ENCODE measurements at places on chromosomes 12 and 14. TPM values are rescaled to one million over a fixed set of nuclear protein-coding genes. Genes with fewer than 3 reads are reported as not detected.

The KLHL33 gene
- total RNA-seq = 0.59 TPM

- no peak for DNase-seq
Observed at GRCh38 chr14:75310295-75311111, 31.9 kb downstream of the FOS start.

GRCh38 chr14:65252482-65253255, 150.4 kb upstream of the MAX start:
- no peak for DNase-seq

DNA sequence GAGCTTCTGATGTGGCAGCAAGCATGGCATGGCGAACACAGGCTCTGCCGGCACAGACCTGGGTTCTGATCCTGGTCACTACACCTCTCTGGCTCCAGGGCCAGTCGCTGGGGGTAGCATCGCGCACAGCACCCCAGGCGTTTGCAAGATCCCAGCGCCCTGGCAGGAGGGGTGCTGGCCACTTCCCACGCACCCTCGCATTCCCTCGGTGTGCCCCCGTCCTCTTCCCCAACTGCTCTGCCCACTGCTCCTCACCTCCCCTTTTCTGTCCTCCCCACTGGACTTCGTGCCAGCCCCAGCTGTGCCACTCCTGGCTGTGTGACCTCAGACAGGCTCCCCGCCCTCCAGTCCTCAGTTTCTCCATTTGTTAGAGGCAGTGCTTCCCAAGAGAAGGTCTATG, 2.8 kb downstream of the CDK2AP1 start:
- no peak for DNase-seq

The ALX1 gene
- not detected for total RNA-seq

GRCh38 chr12:95054206-95054605, 19.2 kb downstream of the NR2C1 start:
- DNase-seq = no peak

The EGLN3 gene
- total RNA-seq = 4.3 TPM

DNA sequence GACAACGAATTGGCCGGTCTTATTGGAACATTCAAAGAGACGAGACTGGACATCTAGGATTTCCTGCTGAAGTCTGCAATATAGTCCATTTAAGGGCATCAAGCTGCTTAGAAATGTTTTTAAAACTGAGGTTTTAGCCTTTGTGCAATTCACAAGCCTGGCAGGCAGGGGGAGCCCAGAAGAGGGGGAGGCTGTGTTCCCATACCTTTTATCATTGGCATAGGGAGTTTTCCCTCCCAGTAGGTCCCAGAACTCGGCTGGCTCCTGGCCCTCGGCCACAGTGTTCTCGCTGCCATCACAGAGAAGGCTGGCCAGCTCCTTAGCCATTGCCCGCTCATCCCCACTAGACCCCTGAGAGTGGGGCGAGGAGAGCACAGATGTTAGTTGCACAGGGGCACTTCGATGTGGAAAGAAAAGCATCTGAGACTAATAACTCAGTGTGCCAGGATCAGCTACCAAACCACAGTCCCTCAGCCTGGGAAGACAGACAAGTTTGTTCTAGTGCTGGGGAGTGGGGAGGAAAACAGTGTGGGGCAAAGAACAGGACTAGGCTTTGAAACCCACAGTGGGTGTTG, 15.1 kb downstream of the AVIL start:
- peak; percentile 49 for DNase-seq

- no peak for DNase-seq
Observed at GRCh38 chr12:111322336-111323250, 46.3 kb downstream of the PHETA1 start.

DNA sequence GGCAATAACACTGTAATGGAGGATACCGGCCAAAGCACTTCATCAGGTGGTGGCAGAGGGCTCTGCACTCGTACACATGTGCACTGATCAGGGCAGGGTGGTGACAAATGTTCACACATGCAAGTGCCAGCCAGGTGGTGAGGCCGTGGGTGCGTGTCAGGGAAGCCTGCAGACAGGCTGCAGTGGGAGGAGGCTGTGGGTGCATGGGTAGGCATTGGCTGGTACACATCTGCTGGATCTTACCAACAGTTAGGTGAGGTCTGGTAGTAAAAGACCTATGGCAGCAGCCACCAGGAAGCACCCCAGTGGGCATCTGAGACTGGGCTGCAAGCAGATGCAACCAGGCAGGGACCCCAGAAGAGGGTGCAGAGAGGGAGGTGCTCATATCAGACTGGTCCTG, 65.3 kb downstream of the PDE6H start:
- no peak for DNase-seq

The ANKS1B gene
- 1.1 TPM for total RNA-seq

DNA sequence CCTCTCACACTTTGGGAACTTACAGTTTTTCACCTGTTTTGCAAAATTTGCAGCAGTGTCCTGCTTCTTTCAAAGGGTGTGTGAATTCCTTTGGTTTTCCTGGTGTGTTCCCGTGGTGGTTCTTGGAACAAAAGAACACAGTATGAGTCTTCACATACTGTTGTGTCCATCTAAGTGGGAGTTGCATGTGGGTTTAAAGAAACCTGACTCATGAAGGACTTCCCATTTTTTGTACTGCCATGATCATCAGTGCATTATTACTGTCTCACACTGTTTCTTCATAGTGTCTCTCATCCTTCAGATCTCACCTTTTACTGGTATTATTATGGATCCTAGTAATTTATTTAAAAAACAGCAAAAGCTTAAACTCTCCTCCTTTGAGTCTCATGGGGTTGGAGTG, 3.8 kb upstream of the GZMH start:
- no peak for DNase-seq

DNA sequence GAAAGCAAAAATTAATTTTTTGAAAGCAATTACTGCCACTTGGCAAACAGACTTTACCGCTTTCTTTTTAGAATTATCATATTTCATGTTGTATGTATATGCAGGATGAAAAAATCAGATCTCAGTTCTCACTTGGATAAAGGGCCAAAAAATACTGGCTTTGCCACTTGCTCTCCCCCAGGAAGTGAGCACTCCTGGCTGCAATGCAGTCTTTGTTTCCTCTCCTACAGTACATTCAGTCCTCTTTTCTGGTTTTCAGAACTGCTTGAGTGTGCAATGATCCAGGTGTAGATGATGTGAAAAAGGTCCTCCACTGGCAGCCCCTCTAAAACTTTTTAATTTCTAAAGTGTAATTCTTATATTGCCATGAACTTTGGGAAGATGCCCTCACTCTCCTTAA, 183.4 kb downstream of the SLC25A21 start:
- no peak for DNase-seq

- DNase-seq = no peak
Observed at GRCh38 chr12:88388566-88389540, 191.4 kb downstream of the KITLG start.

GRCh38 chr14:104076743-104077142, 8.8 kb upstream of the ASPG start:
- DNase-seq = no peak

DNA sequence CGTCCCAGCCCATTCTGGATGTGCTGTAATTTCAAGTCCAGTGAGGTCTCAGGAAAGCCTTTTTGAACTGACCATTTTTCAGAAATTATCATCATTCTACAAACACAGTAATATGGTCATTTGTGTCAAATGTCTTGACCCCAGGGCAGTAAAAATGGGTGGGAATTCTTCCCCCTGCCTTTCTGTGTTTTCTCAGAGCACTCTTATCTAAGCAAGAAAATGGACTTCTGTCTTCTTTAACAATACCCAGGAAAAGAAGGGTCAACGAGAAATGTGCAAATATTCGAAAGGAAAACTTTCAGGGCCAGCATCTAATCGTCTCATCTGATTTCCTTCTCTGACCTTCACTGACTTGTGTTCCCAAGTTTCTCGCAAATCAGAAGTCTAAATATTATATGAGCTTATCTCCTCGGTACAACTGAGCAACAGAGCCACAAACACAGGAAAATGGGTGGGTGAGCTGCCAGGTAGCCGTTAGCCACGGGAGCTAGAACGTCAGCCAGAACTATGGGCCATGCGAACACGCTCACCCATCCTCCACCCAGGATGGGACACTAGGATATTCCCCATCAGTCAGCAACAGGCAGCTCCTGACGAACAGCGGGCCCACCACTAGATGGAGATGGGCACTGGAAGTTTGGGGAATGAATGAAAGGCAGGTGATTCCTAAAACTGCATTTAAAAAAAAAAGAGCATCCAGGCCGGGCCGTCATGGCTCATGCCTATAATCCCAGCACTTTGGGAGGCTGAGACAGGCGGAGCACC, 57.1 kb downstream of the VWF start:
- DNase-seq = no peak

The FAM181A gene
- not detected for total RNA-seq

DNA sequence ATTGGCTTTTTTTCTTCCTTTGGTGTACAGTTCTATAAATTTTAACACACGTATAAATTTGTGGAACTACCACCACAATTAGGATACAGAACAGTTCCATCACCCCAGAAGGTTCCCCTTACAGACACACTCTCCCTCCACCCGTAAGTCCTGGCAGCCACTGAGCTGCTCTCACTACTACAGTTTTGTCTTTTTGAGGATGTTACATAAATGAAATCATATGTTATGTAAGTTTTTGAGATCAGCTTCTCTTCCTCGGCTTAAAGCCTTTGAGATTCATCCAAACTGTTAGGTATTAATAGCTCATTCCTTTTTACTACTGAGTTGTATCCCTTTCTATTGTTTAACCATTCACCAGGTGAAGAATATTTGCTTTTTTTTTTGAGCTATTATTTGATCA, 74.3 kb upstream of the SLC24A4 start:
- no peak for DNase-seq

DNA sequence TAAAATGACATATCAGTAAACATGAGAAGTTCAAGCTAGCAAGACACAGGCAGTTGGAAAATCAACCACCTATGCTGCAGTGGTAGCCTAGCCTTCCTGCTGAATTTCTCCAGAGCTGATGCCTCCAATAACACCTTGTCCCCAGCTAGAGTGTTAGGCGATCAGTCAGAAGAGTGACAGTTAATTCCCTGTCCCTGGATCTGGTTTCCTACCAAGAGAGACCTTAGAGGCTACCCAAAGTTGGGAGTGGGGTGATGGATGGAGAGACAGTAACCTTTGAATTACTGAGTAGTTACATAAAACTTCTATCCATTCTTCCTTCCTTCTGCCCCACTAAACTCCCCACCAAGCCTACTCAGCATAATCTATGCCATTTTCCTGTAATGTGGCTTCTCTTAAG, 1.9 kb upstream of the ANO2 start:
- no peak for DNase-seq

The EML1 gene
- total RNA-seq = not detected

DNA sequence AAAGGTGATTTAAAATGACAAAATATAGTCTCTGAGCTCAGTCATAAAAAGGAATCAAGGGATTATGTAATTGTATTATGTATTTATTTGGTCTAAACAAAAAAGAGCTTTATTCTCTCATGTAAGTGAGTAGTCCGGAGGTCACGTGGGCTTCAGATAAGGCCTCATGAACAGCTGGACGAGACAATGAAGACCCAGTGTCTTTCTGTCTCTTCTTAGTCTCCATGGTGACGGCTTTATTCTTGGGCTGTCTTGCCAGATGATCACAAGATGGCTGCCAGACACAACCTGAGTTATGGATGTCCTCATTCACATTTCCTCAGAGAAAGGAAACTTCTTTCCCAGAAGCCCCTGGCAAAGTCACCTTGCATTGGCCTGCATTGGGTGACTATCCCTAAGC, 98.6 kb downstream of the ARF6 start:
- no peak for DNase-seq

DNA sequence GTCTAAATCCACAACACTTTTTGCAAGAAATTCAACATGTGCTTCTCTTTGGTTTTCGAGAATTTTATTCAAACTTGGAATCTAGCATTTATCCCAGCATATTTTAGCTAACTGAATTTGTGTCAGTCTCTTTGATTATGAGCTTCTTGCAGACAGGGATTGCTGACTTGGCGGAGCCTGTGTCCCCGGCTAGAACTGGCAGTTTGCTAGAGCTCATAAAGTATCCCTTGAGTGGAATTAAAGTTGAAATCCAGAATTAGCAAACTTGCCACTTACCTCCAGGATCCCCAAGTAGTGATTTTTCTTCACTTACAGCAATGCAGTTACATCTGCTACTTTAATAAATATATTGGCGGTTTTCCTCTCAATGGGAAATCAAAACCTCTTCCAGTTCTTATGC, 306.9 kb downstream of the AACS start:
- DNase-seq = no peak

DNA sequence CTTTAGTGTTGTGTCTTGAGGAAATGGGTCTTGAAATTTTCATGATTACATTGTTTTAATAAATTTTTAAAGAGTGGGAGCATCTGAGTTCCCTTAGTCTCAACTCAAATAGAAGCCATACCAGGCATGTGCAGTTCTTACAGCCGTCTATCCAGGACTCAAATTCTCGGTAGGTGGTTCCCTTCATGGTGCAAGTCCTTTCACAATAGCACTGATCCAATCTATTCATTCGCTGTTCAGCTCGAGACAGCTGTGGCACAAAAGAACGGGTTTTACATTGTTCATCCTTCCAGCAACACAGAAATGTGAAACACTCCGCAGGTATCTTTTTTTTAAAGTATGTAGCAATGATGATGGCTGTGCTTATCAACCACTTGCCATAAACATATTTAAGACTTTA, 100.2 kb downstream of the NELL2 start:
- no peak for DNase-seq

DNA sequence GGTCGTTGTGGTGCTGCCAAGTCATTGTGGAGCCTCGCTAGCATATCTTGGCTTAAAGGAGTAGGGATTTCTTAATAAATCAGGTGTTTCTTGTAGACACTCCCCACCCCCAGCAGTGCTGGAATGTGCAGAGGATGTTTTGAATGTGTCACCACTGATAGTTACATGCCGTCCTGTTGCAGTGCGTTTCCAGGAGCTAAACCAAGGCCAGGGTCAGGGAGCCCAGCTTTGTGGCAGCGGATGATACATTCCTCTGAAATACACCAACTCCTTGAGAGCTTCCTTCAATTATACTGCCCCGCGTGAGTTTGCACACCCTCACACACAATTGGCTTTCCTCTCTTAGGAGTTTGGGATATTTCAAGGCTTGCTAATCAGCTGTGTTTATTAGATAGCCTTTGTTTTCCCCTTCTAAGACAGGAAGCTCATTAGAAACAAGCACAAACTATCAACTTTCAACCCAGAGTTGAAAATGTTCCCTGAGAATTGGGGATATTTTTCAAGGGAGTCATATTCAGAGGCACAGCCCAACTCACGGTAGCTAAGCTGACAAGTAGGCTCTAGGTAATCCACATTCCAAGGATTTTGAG, 154.9 kb downstream of the C12orf75 start:
- no peak for DNase-seq

DNA sequence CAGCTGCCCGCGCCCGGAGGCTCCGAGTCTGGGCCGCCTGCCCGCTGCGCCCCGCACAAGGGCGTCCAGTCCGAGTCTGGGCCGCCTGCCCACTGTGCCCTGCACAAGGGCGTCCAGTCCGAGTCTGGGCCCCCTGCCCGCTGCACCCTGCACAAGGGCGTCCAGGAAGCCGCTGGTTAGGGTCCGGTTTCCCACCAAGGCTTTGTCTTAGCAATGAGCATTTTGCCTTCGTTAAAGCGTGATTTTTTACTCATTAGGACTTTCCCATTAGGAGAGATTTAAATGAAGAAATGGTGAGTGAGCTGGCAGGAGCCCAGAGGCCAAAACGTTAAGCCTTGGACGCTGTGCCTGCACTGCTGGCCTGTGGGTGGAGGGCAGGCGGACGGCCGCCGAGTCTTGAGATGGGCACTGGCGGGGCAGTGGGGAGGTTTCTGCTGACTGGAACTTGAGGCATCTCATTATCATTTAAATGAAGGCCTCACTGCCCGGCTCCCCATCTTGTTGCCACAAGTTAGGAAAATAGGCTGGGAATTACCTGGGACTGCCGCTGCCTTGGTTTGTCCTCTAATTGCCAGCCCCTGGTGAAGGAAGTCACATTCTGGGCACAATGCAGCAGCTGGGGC, 36.0 kb downstream of the FBRSL1 start:
- DNase-seq = no peak

All from activated CD8-positive, alpha-beta memory T cell treated with anti-CD3 and anti-CD28 coated beads, Interleukin-2, amount 10 ng/mL, durations not matched to agents 7 days and 5 days (primary cell).